ENCODE measurements at places on chromosomes 2 and 18.

- DNase-seq, result no peak
These were observed 8.6 kb downstream of the CHN1 start for GRCh38 chr2:174996622-174997021.

DNA sequence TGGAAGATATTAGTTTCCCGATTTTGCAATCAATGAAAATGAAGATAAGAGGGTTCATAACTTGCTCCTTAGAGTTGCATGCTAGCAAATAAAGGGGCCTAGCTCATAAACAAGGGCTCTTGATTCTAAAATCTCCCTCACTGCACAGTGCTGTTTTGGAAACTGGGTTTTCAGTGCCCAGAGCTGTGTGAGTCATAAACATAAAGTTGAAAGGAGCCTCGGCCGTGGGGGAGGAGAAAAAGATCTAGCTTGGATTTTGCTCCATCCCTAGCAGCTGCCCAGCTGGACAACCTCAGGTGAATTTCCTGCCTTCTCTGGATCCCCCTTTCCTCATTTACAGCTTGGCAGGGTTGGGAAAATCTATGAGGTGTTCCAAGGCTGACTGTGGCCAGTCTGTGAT lies 42.5 kb downstream of the LYPD1 start:
- no peak for DNase-seq

- no peak for DNase-seq
These were observed 714.6 kb upstream of the LRATD1 start for GRCh38 chr2:13917958-13918357.

DNA sequence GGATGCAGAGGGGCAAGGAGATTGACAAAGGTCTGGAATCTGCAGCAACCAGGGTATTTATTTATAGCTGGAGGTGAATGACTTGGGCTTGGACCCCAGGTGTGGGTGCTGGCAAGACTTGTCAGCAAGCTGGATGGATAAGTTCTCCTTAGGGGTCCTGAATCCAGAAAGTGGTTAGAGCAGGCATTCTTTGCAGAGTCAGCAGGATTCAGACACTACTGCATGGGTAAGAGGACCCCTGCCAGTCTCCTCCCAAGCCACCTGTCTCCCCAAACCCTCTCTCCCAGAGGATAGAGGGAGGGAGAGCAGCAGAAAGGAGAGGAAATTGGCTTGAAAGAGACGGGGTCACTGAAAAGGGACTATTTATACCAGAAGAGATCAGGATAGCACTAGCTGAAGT lies 89.5 kb downstream of the VAPA start:
- DNase-seq, result no peak

- DNase-seq, result no peak
These were observed 156.5 kb downstream of the ARL6IP6 start for GRCh38 chr2:152874955-152875354.

DNA sequence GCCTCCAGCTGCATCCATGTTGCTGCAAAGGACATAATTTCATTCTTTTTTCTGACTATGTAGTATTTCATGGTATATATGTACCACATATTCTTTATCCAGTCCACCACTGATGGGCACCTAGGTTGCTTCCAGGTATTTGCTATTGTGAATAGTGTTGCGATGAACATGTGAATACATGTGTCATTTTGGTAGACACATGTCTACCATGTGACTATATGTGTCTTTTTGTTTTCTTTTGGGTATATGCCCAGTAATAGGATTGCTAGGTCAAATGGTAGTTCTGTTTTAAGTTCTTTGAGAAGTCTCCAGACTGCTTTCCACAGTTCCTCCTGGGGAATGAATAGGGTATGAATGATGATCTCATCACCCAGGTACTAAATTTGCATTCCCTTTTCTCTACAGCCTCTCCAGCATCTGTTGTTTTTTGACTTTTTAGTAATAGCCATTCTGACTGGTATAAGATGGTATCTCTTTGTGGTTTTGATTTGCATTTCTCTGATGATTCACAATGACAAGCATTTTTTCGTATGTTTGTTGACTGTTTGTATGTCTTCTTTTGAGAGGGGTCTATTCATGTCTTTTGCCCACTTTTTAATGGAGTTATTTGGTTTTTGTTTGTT lies 35.6 kb upstream of the FEZ2 start:
- DNase-seq, result peak; percentile 36

GRCh38 chr2:205768815-205769494 lies 86.7 kb downstream of the NRP2 start:
- DNase-seq, result peak; percentile 80

DNA sequence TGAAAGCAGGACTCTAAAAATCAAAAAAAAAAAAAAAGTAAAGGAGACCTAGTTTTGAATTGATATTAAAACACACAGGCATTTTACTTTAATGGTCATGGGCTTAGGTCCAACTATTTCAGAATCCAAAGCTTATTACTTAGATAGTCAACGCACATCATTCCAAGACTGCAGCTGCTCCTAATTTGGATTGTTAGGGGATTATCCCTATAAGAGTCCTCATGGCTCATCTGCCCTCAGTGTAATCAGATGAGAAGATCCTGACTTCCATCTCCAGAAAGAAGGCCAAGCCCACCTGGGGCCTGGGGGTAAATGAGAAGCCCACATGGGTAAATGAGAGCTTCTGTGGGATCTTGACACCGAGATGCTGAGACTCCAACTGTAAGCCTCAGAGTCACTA lies 424.2 kb downstream of the NRXN1 start:
- no peak for DNase-seq

DNA sequence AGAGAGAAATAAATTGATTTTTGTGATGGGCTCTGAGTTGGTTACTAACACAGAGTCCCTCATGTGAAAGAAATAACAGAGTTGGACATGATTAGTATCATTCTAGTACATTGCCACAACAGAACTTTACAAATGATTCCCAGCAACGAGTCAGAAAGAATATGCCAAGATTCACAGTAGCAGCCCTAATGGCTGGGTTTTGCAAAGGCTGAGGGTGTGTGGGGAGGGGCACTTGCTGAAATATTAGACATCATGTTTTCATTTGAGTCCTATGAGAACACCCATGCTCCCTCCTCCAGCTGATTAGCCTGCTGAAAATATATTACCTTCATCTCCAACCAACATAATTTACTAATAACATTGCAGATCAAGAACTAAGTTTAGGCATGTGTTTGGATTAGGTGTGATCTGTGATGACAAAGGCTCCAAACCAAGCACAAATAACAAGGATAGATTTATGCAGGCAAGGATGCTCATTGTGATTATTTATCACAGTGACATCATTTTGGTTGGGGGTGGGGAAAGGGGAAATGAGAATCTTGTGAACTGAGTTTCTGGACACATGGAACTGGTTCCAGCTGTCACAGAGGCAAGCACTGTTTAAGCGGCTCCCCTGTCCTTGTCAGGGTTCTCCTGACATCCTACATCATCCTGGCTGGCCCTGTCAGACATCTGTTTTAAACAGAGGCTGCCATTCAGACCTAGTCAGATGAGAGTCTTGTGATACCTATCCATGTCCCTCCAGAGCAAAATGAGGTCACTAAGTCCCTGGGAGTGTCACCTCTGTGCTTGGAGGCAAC lies 205.8 kb upstream of the NCKAP5 start:
- no peak for DNase-seq

DNA sequence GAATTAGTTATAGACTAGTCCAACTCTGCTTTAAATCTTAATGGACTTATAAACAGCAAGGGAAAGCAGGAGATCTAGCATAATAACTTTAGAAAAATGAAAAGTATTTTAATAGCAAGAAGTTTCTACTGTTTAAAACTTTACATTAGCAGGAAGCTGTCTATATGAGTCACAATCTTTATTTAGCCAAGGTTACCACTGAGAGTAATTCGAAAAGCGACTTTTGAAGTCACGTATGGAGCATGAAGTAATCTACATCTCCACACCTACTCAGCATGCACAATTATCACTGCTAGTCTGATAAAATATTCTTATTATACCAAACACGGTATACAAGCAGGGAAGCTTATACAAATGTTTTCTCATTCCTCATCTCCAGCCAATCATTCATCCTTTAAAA lies 515.4 kb upstream of the SOX11 start:
- peak; percentile 49 for DNase-seq

DNA sequence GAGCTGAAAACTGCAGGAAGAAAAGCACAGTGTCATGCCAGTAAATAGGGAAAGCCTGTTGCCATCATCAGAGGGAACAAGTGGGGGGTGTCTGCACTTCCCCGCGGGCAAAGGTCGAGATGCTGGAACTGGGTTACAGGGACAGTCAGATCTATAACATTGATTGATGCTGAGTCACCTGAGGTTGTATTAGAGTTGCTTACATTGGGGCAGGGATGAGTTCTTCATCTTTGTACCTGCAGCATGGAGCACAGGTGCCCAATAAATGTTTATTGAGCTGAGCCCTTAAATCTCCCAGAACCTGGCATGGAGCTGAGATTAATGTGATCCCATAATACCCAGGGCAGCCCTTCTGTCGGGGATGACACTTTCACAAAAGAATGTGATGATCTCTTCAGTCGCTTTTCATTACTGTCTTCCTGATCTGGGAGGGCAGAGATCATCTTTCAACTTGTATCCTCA lies 5.9 kb upstream of the RNF152 start:
- no peak for DNase-seq

DNA sequence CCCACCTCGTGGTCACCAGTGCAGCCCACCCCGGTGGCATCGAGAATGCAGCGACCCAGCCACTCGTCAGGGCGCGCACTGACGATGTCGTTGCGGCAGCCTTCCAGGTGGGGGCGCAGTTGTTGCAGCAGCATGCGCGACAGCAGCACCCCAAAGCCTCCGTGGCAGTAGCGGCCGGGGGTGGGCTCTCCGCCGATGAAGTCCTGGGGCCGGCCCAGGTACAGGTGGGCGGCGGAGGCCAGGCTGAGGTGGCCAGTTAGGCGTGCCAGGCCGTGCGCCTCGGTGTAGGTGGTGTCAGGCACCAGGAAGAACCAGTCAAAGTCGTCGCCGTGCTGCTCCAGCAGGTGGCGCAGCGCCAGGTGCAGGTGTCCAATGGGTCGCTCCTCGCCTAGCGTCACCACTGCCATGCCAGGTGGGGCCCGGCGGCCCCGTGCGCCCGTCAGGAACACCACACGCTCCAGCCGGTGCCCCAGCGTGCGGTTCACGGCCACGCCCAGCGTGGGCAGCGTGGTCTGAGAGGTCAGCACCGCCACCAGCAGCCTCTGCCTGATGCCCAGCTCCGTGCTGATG lies 1.9 kb downstream of the CHPF start:
- peak; percentile 62 for DNase-seq

GRCh38 chr2:242043538-242044312 lies 174.2 kb downstream of the RTP5 start:
- DNase-seq, result no peak

- no peak for DNase-seq
These were observed 19.7 kb downstream of the CYRIA start for GRCh38 chr2:16645775-16646559.

- no peak for DNase-seq
These were observed 21.4 kb upstream of the FRZB start for GRCh38 chr2:182887753-182888415.

DNA sequence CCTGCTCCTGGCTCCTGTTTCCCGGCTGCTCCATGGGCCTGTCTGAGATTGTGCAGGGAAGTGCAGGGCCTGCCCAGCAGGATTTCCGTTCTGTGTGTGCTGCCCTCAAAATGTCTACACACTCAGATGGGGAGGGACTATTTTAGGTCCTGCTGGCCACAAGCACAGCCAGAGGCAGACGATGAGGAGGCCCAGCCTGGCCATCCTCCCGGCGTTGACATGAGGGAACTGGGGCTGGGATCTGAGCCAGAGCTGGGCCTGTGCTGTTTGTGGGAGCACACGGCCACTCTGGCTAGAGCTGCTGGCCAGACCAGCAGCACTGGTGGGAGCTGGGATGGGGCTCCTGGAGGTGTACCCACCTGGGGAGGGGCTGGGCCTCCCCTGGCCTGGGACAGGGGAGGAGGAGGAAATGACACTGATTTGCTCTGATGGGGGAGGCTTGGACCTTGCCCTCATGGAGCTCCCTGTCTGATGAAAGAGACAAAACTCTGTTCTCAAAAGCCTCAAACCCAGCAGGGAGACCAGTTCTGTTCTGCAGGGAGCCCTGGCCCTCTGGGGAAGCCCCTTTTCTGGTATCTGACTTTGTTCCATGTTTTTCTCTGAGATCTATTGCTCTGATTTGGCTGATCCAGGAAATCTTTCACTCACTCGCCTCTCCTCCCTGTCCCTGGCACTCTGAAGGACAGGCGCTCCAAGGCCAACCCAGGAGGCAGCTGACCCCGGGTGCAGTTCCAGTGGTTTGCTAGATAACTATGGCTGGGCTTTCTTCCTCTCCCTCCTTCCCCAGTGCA lies 161.8 kb downstream of the DYSF start:
- DNase-seq, result peak; percentile 17

Data from iris pigment epithelial cell (primary cell).